ENCODE measurements at places on chromosomes 3 and 15. TPM values are rescaled to one million over a fixed set of nuclear protein-coding genes. Genes with fewer than 3 reads are reported as not detected.

- no peaks in the 10 kb centered on the region for H3K27me3 ChIP-seq
- no peak for DNase-seq
- no peaks in the 10 kb centered on the region for H3K36me3 ChIP-seq
- H3K4me1 ChIP-seq, result peaks cover 16% of the 10 kb centered on the region
- H3K4me3 ChIP-seq, result no peak overlapping the region
- no peak overlapping the region for H3K27ac ChIP-seq
Observed at GRCh38 chr3:10397879-10398278, 77.0 kb upstream of the SEC13 start.

DNA sequence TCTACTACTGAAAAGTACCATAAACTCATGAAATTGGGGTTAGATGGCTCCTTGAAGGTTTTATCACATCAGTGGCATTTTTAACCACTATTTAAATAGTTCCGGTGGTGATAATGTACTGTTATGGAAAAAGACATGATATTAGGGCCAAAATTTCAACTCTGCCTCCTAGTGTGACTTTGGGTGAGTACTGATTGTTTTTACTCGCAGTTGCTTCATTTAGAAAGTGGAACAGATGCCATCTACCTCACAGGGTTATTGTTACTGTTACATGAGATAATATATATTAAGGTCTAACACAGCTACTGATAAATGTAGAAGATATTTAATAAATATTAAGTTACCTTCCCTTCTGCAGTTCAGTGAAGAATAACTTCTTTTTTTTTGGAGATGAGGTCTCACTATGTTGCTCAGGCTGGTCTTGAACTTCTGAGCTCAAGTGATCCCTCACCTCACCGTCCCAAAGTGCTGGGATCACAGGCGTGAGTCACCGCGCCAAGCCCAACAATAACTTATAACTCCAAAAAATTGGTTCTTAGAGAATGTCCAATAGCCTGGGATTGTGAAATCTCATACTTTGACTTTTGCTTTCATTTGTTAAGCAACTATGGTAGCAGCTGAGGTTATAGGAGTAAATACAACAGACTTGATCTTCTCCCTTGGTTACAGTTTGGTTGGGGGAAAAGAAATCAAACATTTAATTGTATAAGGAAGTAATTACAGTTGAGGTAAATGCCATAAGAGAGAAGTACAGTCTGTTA, 48.3 kb downstream of the MEF2A start:
- DNase-seq, result no peak
- H3K27me3 ChIP-seq, result no peaks in the 10 kb centered on the region
- H3K4me1 ChIP-seq, result peaks cover 21% of the 10 kb centered on the region
- H3K36me3 ChIP-seq, result peaks cover 3% of the 10 kb centered on the region
- no peak overlapping the region for H3K27ac ChIP-seq

DNA sequence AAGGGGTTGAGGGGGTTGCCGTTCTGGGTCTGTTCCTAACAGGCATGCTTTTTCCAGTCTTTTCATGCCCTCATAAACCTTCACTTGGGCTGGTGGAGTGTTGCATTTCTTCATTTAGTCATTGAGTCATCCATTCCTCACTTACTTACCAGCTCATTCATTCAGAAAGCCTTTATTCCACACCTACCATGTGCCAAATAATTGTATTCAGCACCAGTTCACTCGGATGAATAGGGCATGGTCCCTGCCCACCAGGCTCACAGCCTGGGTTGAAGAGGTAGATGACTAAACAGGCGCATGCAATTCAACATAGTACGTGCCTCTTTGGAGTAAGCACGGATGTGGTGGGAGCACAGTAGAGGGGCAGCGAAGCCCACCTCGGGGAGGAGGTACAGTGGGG, 35.1 kb upstream of the THSD4 start:
- no peak for DNase-seq
- H3K36me3 ChIP-seq, result no peaks in the 10 kb centered on the region
- no peaks in the 10 kb centered on the region for H3K27me3 ChIP-seq
- H3K4me1 ChIP-seq, result no peaks in the 10 kb centered on the region
- no peak overlapping the region for H3K4me3 ChIP-seq

- DNase-seq, result no peak
- no peaks in the 10 kb centered on the region for H3K36me3 ChIP-seq
- H3K27ac ChIP-seq, result no peak overlapping the region
- no peaks in the 10 kb centered on the region for H3K4me1 ChIP-seq
- no peaks in the 10 kb centered on the region for H3K27me3 ChIP-seq
Observed at GRCh38 chr3:120130656-120131055, 36.4 kb upstream of the GSK3B start.

GRCh38 chr3:52574056-52574965, 37.9 kb downstream of the UQCC5 start:
- DNase-seq, result no peak
- no peak overlapping the region for H3K4me3 ChIP-seq
- no peaks in the 10 kb centered on the region for H3K4me1 ChIP-seq
- H3K36me3 ChIP-seq, result peaks cover 45% of the 10 kb centered on the region

DNA sequence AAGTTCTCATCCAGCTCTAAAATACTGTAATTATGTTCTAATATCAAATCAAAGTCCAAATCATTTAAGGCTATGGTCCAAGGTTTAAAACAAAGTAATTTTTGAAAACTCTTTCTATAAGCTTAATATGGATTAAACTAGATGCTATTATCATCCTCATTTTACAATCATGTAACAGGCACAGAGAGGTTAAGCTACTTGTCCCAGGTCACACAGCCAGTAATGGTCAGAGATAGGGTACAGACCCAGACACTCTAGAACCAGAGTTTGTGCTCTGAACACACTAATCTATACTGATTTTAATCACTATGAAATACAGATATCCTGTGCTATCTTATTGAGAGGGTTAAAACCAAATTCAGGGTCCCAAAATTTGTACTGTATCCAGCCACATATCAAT, 44.8 kb downstream of the DENND4A start:
- peaks cover 28% of the 10 kb centered on the region for H3K36me3 ChIP-seq
- H3K27ac ChIP-seq, result no peak overlapping the region
- H3K4me1 ChIP-seq, result peaks cover 10% of the 10 kb centered on the region
- no peaks in the 10 kb centered on the region for H3K27me3 ChIP-seq

GRCh38 chr3:139187154-139187553, 142.5 kb upstream of the PRR23C start:
- no peak overlapping the region for H3K27ac ChIP-seq
- no peaks in the 10 kb centered on the region for H3K27me3 ChIP-seq
- no peaks in the 10 kb centered on the region for H3K36me3 ChIP-seq
- H3K4me3 ChIP-seq, result no peak overlapping the region

- no peaks in the 10 kb centered on the region for H3K36me3 ChIP-seq
- DNase-seq, result no peak
- peaks cover 9% of the 10 kb centered on the region for H3K27me3 ChIP-seq
- no peak overlapping the region for H3K4me3 ChIP-seq
Observed at GRCh38 chr3:69329892-69330291, 56.0 kb downstream of the FRMD4B start.

DNA sequence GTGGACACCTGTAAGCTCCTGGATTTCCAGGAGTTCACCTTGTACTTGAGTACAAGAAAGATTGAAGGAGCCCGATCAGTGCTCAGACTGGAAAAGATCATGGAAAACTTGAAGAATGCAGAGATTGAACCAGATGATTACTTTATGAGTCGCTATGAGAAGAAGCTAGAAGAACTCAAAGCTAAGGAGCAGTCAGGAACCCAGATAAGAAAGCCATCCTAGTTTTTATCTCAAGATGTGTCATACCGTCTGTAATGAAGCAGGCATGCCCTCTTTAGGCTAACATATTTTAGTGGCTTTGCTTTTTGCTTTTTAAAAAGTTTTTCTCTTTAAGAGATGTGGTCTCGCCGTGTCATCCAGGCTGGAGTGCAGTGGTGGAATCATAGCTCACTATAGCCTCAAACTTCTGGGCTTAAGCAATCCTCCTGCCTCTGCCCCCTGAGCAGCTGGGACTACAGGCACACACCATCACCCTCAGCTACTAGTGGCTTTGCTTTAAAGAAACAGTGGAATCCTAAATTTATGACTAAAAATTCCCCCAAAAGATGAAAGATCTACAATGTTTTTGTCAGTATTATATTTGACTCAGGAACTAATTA, 28.1 kb downstream of the EXOG start:
- H3K4me3 ChIP-seq, result no peak overlapping the region
- no peak for DNase-seq
- peaks cover 20% of the 10 kb centered on the region for H3K4me1 ChIP-seq
- no peaks in the 10 kb centered on the region for H3K27me3 ChIP-seq
- H3K36me3 ChIP-seq, result peaks cover 12% of the 10 kb centered on the region

- no peaks in the 10 kb centered on the region for H3K36me3 ChIP-seq
- H3K4me3 ChIP-seq, result no peak overlapping the region
- DNase-seq, result no peak
- H3K27ac ChIP-seq, result no peak overlapping the region
- H3K27me3 ChIP-seq, result peaks cover 13% of the 10 kb centered on the region
Observed at GRCh38 chr3:139312959-139313358, 30.9 kb upstream of the MRPS22 start.

DNA sequence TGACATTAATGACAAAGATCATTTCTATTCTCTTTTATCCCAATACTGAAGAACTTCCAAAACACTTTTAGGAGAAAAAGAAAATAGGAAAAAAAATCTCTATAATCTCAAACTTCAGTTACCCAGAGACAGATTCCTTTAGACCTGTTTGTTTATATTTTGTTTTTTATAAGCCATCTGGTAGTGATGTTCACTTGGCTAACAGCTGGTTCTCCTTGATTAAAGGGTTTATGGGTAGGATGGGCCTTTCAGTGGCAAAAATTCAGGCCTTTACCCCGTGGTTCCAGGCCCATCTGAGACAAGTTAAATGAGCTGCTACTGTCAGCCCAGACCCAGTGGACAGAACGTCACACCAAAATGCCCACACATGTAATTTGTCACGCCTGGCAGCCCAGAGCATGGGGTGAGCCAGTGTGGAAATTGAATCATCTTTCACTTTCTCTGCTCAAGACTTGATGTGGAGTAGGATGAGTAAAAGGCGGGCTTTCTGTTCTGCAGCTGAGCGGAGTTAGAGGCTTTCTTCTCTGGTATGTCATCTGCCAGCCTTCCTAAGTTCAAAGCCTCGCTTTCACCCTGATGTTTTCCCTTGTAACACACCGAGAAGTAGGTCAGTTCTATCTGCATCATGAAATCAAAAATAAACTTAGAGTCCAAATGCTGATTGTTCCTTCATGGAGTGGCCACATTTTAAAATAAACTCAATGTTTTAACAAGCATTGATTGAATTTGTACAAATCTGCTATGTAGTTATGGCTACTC, 62.5 kb upstream of the SKOR1 start:
- H3K36me3 ChIP-seq, result no peaks in the 10 kb centered on the region
- peak overlapping the region; percentile 12 for H3K4me3 ChIP-seq
- no peaks in the 10 kb centered on the region for H3K27me3 ChIP-seq
- H3K27ac ChIP-seq, result peak overlapping the region; percentile 24
- H3K4me1 ChIP-seq, result peaks cover 37% of the 10 kb centered on the region
- DNase-seq, result peak; percentile 62

DNA sequence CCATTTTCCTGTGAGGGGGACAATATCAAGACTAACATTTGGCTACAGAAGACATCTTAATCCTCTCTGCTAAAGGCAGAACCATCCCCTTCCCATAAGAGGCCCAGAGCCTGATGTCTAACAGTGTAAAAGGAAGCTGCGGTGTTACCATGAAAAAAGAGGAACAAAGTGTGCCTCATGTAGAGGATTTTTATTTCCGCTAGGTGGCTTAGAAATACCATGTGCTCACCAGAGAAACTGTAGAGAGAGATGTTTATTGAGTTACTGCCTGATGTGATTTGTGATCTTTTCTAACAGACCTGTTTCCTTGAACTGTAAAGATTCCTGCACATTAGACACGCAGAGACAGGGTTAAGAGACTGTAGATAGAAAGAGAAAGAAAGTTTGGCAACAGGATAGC, 22.0 kb downstream of the OR5H15 start:
- H3K4me3 ChIP-seq, result no peak overlapping the region
- H3K27ac ChIP-seq, result no peak overlapping the region
- H3K36me3 ChIP-seq, result no peaks in the 10 kb centered on the region

GRCh38 chr3:182389071-182389815, 404.1 kb upstream of the ATP11B start:
- H3K4me1 ChIP-seq, result no peaks in the 10 kb centered on the region
- DNase-seq, result no peak
- H3K27me3 ChIP-seq, result no peaks in the 10 kb centered on the region
- H3K36me3 ChIP-seq, result no peaks in the 10 kb centered on the region
- H3K4me3 ChIP-seq, result no peak overlapping the region
- H3K27ac ChIP-seq, result no peak overlapping the region

DNA sequence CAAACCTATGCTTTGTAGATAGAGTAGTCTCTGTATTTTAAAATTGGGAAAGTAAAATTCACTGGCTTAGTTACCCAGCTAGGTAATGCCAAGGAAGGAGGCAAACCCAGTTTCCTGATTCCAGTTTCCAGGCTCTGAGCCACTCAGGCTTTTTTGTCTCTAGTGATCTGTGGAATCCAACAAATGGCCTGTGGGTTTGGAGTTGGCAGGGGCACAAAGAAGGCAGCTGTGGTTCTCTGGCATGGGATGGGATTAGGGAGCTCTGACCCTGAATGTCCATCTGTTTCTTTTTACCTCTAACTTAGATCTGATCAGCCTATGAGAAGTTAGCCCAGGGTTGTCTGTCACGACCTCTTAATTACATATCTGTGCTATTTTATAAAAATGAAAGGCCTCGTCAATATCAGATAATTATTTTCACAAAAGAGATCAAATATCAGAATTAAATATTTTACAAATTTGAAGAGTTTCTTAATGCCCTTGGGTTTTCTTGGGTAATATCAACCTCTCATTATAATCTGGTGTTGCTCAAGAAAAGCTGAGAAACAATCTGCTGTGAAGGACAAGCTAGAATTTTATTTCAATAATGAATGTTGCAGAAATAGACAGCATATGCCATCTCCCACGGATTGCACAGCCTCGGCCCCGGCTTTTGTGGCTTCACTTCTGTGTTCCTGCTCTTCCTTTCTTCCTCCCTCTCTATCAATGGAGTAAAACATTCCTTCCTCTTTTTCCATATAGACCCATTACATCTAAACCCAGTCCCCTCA, 63.7 kb upstream of the DAZL start:
- H3K27ac ChIP-seq, result no peak overlapping the region
- H3K36me3 ChIP-seq, result no peaks in the 10 kb centered on the region
- H3K4me1 ChIP-seq, result no peaks in the 10 kb centered on the region
- DNase-seq, result no peak
- peaks cover 3% of the 10 kb centered on the region for H3K27me3 ChIP-seq
- no peak overlapping the region for H3K4me3 ChIP-seq

GRCh38 chr3:35745351-35745750, 106.0 kb downstream of the ARPP21 start:
- H3K4me3 ChIP-seq, result no peak overlapping the region
- no peaks in the 10 kb centered on the region for H3K27me3 ChIP-seq
- no peaks in the 10 kb centered on the region for H3K36me3 ChIP-seq
- H3K27ac ChIP-seq, result no peak overlapping the region
- H3K4me1 ChIP-seq, result no peaks in the 10 kb centered on the region

The IMPG2 gene
- total RNA-seq, result 0.29 TPM

The TEX9 gene
- total RNA-seq, result 0.76 TPM

The TTC21A gene
- total RNA-seq, result 1.9 TPM

The KBTBD13 gene
- not detected for total RNA-seq

The RARRES1 gene
- not detected for total RNA-seq

The PLCH1 gene
- 0.26 TPM for total RNA-seq

The MME gene
- total RNA-seq, result not detected

The SUSD5 gene
- not detected for total RNA-seq

The SH3GL3 gene
- total RNA-seq, result not detected

Data from activated CD8-positive, alpha-beta memory T cell treated with anti-CD3 and anti-CD28 coated beads, Interleukin-2, amount 10 ng/mL, durations not matched to agents 7 days and 5 days (primary cell).